Heart right ventricle (tissue), 16 donors: ENCODE measurements at places on chromosomes 12 and 14. TPM values are rescaled to one million over a fixed set of nuclear protein-coding genes. Genes with fewer than 3 reads are reported as not detected.

GRCh38 chr12:20424841-20425240 is 56.5 kb downstream of the PDE3A start:
- DNase-seq, result no peak

DNA sequence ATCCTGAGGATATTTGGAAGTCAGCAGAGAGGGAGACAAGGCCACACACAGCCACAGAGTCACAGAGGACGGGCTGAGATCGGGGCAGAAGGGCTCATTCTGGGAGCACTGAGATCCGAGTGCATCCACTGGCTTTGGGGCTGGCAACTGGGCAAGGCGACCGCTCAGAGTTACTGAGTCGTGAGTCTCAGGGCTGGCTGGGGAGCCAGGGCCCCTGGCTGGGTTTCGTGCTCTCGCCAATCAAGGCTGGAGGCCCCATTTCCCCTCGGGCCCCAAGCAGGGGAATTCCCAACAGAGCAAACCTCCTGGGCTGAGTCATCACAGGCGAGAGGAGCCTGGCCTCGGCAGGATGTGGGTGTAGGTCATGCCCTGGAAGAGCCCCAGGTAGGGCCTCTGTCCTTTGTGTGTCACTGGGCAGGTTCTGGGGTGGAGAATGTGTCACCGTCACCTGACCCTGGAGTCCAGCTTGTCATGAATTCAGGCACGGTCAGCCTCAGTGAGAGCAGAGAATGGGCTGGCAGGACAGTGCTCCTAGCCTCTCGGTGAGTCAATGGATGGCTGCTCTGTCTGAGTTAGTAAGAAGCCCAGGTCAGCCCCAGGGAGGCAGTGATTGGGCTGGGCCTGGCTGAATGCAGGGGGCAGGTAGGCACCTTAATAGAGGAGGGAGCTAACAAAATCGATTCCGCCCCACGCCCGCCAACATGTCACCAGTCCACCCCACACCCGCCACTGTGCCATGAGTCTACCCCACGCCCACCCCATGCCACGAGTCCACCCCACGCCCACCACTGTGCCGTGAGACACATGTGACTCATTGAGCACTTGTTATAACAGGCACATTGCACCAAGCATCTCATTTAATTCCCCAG is 16.9 kb downstream of the ASB2 start:
- DNase-seq, result no peak

DNA sequence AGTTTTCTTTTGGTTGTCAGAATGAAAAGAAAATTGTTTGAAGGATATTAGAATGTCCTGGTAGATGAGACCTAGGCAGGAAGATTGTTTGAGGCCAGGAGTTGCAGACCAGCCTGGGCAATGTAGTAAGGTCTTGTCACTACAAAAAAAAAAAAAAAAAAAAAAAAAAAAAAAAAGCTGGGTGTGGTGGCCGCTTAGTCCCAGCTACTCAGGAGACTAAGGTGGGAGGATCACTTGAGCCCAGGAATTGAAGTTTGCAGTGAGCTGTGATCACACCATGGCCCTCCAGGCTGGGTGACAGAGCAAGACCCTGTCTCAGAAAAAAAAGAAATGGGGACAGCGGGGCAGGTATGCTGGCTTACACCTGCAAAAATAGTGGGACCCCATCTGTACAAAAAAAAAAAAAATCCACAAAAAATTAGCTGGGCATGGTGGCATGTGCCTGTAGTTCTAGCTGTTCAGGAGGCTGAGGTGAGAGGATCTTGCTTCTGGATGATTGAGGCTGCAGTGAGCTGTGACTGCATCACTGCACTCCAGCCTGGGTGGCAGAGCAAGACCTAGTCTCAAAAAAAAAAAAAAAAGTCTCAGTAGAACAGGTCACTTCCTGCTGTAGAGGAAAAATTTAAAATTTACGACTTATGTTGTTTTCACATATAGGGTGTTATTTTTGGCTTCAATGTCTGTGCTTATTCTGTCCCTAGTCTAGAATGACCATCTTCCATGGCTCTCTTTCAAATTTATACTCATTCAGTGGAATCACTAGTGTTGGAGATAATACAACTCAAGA is 70.7 kb downstream of the PPHLN1 start:
- DNase-seq, result no peak

DNA sequence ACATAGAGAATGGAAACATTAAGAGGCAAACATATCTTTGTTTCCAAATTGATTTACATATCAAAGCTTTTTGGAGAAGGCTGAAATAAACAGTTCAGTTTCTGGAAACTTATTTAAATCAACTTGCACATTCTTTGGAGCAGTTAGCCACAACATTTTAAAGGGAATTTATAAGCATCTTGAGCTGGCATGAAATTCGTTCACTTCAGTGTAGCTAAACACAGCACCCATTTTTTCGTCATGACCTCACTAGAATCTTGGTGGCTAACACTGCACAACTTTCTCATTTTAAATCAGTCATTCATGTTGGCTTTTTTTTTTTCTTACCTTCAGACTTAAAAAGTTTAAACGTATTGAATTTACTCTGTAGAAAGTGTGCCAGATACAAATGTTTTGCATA is 1139.9 kb upstream of the FLRT2 start:
- DNase-seq, result no peak

- DNase-seq, result no peak
These were observed 52.9 kb downstream of the SVOP start for GRCh38 chr12:108967869-108968540.

DNA sequence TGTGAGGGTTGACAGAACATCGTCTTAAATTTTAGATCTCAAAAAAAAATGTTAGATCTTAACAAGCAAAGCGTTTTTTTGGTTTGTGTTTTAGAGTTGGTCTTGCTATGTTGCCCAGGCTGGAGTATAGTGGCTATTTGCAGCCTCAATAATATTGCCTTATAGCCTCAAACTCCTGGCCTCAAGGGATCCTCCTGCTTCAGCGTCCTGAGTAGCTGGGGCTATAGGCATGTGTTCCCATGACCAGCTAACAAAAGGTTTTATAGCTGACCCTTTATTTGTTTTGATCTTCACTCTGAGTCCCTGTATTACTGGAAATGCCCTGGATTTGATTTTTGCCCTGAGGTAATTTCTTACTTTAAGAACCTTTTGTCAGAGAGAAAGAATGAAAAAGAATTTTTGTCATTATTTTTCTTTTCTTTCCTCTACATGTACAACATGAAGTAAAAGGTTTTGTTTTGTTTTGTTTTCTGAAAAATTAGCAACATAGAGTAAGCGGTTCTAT is 5.2 kb downstream of the INHBC start:
- DNase-seq, result no peak

Gene SLC10A1
- not detected for polyA plus RNA-seq

DNA sequence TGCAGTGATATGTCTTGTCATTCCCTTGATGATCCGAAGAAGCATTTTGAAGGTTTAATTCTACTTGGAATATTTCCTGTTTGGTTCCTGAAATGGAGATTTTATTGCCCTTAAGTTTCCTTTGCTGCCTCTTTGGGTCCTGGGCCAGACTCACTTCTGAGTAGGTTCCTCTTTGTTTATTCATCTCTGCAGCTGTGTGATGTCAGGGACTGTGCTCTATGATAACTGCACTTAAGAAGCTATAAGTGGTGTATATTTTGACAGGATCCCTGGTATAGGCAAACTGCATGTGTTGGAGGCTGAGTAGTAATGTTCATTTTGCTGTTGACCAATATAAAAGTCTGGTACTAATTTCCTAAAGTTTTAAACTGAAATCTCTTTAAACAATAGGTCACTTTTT is at the start of gene KLRC4:
KLRC4 (minus strand) TSS at position 366 of the 400 bp plus-strand sequence; CDS start at position 184, 182 bp downstream.
- no peak for DNase-seq

DNA sequence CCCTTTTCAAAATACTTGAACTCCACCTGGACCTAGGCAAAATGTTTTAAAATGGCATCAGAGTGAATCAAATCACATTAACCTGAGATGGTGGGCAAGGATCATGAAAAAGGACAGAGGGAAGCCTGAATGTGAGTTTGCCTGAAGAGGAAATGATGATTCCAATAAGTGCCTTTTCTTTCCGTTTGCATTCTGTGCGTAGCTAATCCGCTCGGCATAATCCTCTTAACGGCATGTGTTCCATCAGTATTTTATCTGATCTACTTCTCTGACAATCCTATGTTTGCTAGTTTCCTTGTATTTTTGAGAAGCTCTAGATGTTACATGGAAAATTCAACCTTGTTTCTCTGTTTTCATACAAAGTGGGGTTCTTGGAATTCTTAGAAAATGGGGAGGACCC is 354.6 kb downstream of the NRXN3 start:
- no peak for DNase-seq

- no peak for DNase-seq
These were observed 2.0 kb upstream of the ING4 start for GRCh38 chr12:6664902-6665301.

- no peak for DNase-seq
These were observed 27.7 kb upstream of the FBXO33 start for GRCh38 chr14:39459795-39460478.

DNA sequence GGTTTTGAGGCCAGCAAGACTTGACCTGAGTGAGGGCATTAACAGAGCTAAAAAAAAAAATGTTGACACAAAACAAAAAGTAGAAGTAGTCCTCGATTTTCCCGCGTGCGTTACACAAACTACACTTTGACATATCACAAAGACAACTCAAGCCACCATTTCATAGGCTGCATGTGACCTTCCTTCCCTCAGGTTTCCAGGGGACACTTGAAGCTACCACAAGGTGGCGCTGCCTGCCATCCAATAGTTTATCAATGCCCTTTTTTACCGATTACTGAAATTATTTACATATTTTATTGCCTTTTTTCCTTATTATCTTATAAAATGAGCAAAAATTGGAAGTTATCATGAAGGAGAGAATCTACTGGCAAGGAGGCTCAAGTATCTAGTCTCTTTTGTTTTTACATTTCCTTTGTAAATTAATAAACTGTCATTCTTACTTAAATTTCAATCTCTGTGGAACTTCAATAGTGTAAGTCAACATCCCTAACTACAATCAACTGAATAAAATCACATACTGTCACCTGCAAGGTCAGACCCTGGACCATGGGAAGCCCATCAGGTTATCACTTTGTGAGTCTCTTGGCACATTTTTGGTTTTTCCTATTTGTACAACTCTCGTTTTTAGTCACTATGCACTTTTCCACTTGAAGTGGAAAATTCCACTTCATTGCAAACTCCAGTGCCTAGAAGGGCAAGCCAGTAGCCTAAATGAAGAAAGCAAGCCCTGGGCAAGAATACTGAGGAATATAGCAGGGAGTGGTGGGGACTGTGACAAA is 84.6 kb upstream of the CPSF6 start:
- DNase-seq, result peak; percentile 66

DNA sequence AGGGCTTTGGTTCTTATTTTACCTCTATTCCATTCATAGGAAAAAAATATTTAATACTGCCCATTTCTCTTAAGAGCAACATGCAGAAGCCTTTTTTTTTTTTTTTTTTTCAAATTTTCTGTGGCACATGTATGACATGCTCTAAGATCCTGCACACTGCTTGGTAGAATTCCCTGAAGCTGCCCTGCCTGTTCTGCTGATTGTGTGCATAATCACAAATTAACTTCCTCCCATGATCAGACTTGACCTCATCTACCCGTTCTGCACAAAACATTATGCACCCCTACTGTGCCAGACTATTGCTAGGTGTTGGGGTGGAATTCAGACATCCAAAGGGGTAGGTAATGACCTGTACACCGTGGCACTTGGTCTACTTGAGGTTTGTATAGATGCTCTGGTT is 22.2 kb downstream of the SUDS3 start:
- no peak for DNase-seq

- peak; percentile 64 for DNase-seq
These were observed 67.4 kb downstream of the LGMN start for GRCh38 chr14:92680781-92681650.

GRCh38 chr12:122875590-122876220 is 20.2 kb downstream of the VPS37B start:
- DNase-seq, result no peak

Gene CCDC88C
- polyA plus RNA-seq, result 2.2 TPM

Gene MYF5
- polyA plus RNA-seq, result not detected

Gene COL2A1
- 0.03 TPM for polyA plus RNA-seq

DNA sequence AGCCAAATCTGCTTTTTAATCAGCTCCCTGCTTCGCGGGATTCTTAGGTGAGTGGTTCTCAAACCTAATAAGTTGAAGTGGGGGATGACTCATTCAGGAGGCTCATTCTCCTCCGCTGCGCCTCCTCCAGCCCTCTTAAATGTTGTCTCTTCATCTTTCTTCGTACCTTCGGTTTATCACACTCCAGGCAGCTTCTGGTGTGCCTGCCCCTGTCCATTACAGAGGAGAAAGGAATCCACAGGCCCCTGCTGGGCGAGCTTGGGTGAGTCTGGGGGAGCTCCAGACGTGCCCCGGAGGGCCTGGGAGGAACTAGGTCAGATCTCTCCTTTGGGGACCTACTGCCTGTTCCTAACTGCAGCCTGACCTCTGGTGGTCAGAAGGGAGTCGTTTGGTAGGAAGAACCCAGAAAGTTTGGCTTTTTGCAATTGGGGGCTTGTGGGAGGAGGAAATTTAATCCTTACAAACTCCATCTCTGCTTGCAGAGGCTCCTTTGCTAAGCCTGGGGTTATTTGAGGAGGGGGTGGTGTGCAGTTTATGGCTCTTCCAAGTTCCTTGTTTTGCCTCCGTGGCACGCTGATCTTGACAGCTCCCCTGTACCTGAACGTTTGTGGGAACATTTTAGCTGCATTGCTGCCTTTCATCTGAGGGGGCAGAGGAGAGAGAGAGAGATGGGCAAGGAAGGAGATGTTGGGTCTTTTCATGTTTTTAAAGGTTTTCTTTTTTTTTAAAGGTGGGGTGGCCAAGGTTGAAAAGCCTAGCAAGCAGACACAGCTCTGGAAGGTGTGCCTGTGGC is 84.1 kb upstream of the GNG2 start:
- peak; percentile 58 for DNase-seq

Gene PROX2
- polyA plus RNA-seq, result not detected

Gene PTGES3
- polyA plus RNA-seq, result 43.7 TPM

DNA sequence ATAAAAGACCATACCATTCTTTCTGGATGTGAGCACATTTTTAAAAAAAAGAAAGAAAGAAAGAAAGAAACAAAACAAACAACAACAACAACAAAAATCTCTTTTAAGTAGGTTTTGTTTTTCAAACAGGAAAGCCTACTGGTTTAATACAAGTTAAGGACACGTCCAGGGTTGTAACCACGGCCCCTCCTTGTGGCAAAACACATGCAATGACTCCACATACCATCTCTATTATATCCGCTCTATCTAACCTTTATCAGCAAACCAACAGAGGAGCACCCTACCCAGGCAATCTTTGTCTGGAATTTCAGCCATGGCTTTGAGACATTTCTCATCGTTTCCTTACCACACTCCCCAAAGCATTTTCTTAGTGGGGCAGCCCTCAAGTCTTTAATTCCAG is 360.5 kb upstream of the TMPO start:
- DNase-seq, result peak; percentile 11

Gene EGLN3
- polyA plus RNA-seq, result 256 TPM

DNA sequence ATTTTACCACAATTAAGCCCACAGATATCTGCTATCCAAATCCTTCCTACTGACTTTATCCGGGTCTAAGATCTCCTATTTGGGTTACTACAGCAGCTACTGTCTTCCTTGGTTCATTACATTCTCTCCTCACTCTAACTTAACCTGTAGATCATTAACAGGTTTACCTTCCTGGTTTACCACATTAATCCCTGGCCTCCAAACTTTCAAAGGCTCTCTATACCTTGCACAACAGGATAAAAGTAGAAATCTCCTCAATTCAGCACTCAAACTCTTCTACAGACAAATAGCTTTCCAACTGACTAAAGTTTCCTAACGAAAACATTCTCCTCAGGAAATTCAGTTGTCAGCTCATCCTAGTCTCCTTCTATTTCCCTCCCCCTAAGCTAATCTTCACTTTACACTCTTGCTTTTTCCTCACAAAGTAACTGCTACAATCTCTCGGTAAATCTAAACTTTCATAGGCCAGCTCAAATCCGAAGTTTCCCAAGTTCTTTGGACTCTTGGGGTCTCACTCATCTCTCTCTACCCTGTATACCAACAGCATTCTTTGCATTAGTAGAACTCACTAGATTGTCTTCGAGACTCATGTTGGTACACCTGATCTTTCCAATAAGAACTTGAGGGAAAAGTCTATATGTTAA is 2.7 kb downstream of the BTBD7 start:
- no peak for DNase-seq

Gene LHX5
- polyA plus RNA-seq, result not detected
